ENCODE measurements at places on chromosomes 12 and 14. TPM values are rescaled to one million over a fixed set of nuclear protein-coding genes. Genes with fewer than 3 reads are reported as not detected.

Gene KRT6C
- not detected for total RNA-seq

Gene HCAR2
- under 0.01 TPM for total RNA-seq

- peak; percentile 13 for DNase-seq
Observed at GRCh38 chr12:105721051-105721825, 390.7 kb downstream of the C12orf75 start.

Gene KLRB1
- total RNA-seq = not detected

DNA sequence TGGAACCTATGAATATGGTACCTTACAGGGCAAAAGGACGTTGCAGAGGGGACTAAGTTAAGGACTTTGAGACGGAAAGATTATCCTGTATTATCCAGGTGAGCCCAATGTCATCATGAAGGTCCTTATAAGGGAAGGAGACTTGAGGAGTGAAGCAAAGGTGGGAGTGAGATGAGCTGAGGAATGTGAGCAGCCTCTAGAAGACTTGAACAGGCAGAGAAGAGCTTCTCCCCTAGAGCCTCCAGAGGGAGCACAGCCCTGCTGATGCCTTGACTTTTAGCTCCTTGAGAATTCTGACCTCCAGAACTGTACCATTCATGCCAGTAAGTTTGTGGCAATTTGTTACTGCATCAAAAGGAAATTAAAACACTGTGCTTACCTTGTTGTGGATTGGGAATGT is 41.8 kb upstream of the DCD start:
- DNase-seq = no peak

Data from renal cortical epithelial cell (primary cell).